ENCODE measurements at places on chromosomes 3 and 15. TPM values are rescaled to one million over a fixed set of nuclear protein-coding genes. Genes with fewer than 3 reads are reported as not detected.

Gene OR5K1
- total RNA-seq, result not detected

Gene KIF9
- 3.2 TPM for total RNA-seq

Gene PATL2
- 0.62 TPM for total RNA-seq

Gene GOLGA8M
- total RNA-seq, result 2.5 TPM

Gene MUC20
- 0.22 TPM for total RNA-seq

Gene SNTN
- total RNA-seq, result not detected

Gene SEMA3F
- total RNA-seq, result 0.55 TPM

Gene COL6A5
- total RNA-seq, result under 0.01 TPM

Gene MAGEL2
- total RNA-seq, result under 0.01 TPM

Gene ATP13A5
- total RNA-seq, result not detected

Gene LDHAL6B
- total RNA-seq, result not detected

Gene ALPK3
- 0.11 TPM for total RNA-seq

Gene ST8SIA2
- under 0.01 TPM for total RNA-seq

Gene RNU6-1
- total RNA-seq, result not detected

Gene C3orf49
- total RNA-seq, result not detected

Measured in uterine smooth muscle cell (primary cell).